Cortex of kidney (tissue), 1 donor: ENCODE measurements at places on chromosomes 3 and 15.

DNA sequence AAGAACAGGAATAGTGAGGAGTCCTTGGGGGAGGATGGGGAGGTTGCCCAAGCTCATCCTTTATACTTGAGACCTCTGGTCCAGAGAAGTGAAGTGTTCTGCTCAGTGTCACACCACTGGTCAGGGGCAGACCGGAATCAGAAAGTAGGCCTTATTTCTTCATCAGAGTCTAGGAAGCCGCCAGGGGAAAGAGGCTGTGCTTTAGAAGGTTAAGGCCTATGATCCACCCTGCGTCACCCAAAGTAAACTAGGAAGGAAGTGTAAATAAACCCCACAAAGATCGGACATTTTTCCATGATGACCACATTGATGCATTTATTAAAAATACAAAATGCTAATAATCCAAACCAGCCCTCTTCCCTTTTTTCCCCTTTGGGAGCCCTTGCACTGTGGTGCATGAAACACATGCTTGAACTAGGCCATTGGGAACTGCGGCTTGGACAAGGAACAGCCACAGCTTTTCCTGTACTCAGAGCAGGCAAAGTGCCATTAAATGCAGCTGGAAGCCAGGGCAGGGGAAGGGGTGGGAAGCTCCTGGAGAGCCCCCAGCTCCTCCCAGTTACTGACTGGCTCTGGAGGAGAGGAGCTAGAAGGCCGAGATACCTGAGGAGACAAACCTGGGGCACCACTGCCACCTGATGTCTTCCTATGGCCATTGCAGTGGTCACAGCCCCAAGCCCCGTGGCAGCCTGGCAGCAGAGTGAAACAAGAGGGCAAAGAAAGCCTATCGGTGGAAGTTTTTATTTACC lies 37.0 kb downstream of the CDC25A start:
- DNase-seq = no peak

DNA sequence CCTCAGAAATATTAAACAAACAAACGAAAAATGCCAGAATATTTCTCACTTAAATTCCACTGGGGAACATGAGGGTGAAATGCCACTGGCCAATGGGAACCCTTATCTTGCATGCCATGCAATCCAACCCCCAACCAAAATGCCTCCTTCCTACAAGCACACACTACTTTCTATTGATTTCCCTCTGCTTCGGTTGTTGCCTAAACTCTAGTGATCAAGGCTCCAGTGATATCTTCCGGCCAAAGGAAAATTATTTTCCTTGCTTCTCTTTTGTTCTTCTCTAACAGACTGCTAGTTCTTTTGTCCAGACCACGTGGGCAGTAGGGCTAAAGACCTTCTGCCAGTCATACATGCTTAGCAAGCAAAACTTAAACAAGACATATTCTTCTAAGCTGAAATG lies 115.7 kb downstream of the TMCC1 start:
- no peak for DNase-seq

DNA sequence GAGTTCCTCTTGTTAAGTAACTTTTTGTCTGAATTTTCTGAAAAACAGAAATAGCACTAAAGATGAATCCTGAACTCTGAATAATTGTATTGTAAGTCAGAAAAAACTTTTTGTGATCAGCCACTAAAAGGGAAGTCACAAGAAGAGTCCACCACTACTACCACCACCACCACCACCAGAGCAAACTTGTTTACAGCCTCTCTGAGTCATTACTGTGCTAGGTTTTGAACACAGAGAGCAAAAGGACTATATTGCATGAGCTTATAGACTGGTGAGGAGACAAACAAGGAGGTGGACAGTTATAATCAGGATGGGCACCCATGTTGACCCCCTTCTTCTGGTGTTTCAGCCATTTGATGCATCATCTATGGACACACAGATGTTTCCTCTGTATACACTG lies 141.7 kb downstream of the IL5RA start:
- no peak for DNase-seq

DNA sequence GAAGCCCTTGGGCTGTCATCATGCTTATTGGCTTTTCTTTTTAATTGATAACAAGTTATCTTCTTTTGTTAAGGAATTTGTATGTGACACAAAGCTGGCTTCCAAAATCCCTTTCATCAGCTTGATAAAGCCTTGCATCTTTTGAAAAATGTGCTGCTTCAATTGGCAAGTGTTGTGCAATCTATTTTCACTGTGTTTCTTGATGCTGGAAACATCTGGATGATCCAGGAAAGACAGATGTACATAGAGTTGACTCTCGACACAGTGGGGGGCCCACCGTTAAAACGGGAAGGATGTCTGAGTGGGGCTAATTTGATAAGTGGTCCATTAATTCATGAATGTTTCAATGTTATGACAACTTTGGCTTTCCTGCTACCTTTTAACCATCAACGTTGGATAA lies 158.3 kb upstream of the WNT5A start:
- no peak for DNase-seq

DNA sequence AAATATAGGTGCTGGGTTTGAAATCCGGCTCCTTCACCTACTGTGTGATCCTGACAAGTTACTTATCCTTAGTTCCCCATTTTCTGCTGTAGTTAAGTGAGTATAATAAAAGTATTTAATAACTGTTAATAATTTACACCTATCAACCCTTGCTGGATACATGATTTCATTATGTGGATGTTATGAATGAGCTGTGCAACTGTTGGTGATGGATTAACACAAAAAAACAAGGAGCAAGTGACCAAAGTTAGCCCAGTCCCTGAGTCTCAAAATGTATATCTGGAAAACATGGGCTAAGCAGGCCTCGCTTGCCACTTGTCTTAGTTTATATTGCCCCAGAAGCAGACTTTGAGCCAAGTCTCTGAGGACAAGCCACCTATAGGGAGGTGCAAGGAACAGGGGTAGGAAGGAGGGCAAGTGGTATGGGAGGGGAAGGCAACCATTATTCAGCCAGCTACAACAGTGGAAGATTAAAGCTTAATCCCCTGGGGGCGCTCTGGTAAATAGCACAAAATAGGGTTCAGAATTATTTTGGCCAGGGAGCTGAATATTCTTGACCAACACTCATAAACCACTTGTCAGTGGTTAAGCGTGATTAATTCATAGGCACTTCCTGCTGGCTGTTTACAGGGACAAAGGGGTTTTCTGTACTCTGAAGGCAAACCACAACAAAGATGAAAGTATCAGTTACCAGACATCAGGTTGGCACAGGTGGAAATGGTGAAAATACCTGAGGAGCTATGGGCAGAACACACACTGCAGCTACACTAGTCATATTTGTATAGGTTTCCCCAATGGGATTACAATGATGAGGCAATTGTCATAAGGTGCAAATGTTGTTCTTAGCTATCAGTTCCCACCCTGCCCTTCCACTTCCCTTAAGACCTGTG lies 76.2 kb downstream of the TRIM42 start:
- DNase-seq = no peak
